ENCODE measurements at places on chromosomes 7 and 10.

DNA sequence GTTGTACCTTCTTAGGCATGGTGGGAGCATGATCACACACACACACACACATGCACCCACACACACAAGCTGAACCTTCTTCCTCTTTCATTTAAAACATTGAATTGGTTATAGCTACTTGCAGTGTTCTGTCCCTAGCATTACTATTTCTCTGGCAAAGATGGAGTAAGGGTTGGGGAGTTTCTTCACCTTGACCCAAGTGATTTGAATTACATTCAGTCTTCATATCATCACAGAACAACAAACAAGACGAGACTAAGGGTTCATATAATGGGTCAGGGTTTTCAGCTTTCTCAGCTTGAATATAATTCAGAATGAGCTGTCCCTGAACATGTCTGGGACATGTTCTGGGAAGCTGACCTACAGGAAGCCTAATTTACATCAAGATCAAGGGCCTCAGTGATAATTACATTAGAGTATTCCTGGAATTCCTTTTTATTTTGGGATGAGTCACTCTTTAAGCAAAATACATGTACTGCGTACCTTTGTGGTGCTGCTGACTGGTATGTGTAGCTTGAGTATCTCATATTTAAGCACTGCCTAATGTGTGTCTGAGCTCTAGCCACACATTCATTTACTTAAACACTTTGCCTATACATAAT lies 213.5 kb upstream of the TMEM229A start:
- DNase-seq: peak; percentile 2

- DNase-seq: no peak
Observed at GRCh38 chr10:95831076-95831475, 75.1 kb downstream of the ENTPD1 start.

DNA sequence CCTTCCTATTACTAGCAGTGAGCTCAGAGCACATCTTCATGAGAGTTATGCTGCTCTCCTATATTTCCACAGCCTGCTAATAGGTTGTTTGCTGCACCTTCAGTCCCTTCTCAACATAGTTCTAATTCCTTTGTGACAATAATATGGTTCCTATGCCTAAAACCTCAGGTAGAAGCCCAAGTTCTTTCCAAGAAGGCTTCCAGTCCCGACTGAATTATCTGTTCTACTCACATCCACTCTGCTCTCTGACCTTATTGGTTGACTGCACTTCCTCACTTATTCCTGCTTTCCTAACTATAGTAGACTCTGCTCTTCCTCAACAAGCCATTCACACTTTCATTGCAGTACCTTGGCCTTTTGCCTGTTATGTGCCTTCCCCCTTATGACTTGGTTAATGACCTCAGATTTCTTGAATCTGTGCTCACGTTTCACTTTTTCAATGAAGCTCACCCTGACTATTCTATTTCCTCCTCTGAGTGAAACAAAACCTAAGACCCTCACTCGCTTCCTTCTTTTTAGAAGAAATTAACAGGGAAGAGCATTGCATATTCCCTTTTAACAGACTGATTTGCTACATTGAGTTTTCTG lies 132.7 kb downstream of the MDFIC start:
- no peak for DNase-seq

DNA sequence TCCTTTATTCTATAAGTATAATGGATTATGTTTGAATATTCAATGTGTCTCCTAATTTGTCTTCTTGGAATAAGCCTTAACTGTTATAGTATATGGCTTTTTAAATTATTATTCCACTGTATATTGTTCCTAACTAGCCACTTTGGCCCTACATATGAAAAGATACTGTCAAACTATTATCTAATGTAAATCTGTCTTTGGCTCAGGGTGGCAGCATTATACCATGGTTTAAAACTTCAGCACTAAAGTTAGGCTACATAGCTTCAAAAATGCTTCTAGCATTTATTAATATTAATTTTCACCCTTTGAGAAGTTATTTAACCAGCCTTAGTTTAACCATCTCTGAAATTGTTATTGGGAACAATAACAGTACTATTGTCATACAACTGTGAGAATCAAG lies 543.1 kb upstream of the MBL2 start:
- no peak for DNase-seq

All from urothelium cell line (cell line).